H54 (cell line): ENCODE measurements at places on chromosomes 2 and 18.
A peak's percentile ranks its signal among the peaks of the same experiment; 100 is the strongest.

DNA sequence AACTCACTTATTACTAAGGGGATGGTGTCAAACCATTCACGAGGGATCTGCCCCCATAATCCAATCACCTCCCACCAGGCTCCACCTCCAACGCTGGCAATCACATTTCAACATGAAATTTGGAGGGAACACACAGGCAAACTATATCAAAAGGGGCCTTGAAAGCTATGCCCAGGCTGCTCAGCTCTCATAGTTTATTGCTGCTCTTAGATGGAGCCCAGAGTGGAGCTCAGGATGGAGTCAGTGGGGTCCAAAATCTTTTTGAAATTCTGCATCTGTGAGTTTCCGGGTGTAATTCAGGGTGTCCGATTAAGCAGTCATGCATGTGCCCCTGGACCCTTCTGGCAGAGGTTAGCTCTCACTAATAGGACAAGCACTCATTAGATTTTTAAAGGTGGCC, 24.3 kb downstream of the RHOB start:
- DNase-seq = no peak

DNA sequence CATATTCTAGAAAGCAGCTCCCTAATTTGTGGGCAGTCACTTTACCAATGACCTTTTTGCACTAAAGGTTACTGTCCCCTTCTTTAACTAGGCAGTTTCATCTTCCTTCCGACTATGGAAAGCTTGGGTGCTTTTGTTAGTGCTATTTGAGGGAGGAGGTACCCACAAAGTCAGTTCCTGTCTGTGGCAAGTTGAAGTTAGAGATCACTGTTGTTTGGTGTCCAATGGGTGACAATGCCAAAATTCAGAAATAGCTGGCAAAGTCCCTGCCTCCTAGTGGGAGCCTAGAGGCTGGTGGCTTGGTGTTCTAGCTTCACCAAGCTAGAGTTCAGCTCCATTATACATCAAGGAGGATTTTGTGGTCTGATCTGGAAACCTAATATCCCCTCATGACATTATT, 87.1 kb upstream of the PNPT1 start:
- DNase-seq = no peak

GRCh38 chr2:117502121-117502520, 312.4 kb upstream of the DDX18 start:
- DNase-seq = no peak

DNA sequence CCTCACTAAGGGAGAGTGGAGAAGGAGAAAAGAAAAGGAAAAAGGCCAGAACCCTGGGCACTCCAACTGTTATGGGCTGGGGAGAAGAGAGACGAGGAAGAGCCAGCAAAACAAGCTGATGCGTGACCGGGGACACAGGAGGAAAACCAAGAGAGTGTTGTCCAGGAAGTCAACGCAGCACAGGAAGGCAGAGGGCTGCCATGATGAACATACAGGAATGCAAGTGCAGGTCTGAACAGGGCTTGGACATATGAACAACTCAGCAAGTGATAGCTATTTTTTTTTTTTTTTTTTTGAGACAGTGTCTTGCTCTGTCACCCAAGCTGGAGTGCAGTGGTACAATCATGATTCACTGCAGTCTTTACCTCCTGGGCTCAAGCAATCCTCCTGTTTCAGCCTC, 28.4 kb downstream of the SIX3 start:
- DNase-seq = no peak

GRCh38 chr2:74457549-74458131, 598 bp upstream of the WBP1 start:
- DNase-seq = no peak

GRCh38 chr2:107146181-107146580, 260.2 kb upstream of the ST6GAL2 start:
- DNase-seq = no peak

GRCh38 chr2:26696351-26696816, 3.9 kb downstream of the KCNK3 start:
- peak; percentile 99 for DNase-seq

GRCh38 chr2:171995586-171995985, 4.2 kb upstream of the METAP1D start:
- no peak for DNase-seq

GRCh38 chr2:197007716-197008628, 81.5 kb upstream of the PGAP1 start:
- DNase-seq = no peak

- no peak for DNase-seq
Measured at GRCh38 chr18:58194028-58194427, 150.0 kb downstream of the NEDD4L start.

GRCh38 chr2:11553661-11554398, 20.0 kb downstream of the GREB1 start:
- peak; percentile 40 for DNase-seq

GRCh38 chr2:7044253-7045250, 127.3 kb downstream of the RNF144A start:
- peak; percentile 60 for DNase-seq

DNA sequence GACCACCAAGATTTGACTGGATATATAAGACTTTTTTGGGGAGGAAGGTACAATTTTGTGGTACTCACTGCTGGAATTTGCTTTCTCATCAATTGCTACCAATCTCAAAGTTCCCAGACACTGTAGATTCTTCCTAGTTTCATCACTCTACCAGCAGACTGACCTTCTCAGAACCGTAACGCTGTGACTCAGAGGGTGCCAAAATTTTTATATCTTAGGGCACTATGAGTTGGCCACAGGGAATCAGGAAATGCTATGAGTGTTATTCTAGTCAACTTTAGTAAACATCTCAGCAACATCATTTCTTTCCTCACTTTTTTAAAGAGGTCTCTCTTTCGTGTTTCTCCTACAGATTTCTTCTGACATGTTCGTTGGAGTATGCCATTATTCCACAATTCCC, 499.0 kb downstream of the TMX3 start:
- no peak for DNase-seq

DNA sequence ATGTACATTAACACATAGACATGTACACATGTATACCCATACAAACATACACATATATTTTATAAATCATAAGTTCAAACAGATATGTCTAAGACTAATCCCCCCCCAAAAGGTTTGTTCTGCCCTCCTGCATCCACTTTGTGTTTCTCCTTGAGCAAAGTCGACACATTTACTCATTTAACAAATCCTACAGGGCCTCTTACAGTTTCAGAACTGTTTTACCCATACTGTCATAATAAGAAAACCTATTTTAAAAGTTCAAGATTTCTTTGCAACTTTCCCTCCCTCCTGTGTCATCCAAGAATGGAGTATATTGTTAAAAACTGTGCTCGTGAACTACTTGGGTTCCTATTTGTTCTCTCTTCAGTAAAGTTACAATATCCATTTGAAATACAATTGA, 166.7 kb downstream of the L3MBTL4 start:
- no peak for DNase-seq

DNA sequence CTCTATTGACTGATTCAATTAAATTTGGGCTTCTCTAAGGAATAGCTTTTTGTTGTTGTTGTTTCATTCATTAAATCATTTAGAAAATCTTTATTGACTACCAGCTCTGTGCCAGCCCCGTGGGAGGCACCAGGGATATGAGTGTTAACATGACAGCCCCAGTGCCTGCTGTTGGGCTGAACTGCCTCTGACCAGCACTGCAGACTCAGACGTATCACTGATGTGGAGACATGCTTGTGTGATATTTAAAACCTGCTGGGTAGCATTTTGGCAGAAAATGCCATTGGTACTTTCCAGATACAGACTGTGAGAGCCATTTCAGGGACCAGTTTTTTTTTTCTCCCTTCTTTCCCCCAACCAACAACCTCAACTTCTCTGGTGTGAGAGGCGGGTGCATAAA, 38.6 kb upstream of the KCNF1 start:
- no peak for DNase-seq

DNA sequence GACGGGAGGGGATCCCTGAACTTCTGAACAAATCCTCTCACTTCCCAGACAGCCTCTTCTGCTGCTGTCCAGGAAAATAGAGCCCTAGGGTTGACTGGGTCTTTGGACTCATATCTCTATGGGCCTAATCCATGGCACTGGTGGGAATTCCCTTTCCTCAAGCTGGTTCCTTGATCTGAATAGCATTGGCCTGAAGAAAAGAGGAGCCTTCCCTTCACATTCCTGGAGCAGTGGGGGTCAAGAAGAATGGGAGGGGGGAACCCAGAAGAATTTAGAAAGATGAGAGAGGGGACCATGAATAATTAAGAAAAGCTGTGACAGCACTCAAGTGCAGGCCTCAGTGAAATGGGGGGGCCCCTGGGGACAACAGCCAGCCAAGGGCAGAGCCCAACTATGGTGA, 80.2 kb downstream of the COL6A3 start:
- no peak for DNase-seq

GRCh38 chr18:48837676-48838075, 113.1 kb downstream of the SMAD7 start:
- DNase-seq = no peak

DNA sequence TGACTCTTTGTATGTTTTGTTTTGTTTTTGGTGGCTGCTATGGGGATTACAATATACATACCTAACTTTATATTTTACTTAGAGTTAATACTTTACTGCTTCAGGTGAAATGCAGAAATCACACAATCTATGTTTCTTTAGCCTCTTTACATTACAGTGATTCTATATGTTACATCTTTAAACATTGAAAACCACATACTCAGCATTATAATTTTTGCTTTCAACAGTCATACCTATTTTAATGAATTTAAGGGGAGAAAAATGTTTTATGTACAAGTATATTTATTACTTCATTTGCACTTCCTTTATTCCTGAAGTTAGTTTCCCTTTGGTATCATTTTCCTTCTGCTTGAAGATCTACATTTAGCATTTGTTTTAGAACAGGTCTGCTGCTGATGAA, 23.1 kb downstream of the FAM117B start:
- DNase-seq = no peak

GRCh38 chr18:45920367-45920766, 46.8 kb downstream of the EPG5 start:
- no peak for DNase-seq

- DNase-seq = no peak
Measured at GRCh38 chr2:73109431-73110167, 3.1 kb downstream of the RAB11FIP5 start.

- no peak for DNase-seq
Measured at GRCh38 chr2:111159641-111160040, 38.9 kb downstream of the BCL2L11 start.

- DNase-seq = no peak
Measured at GRCh38 chr18:13112982-13113381, 105.6 kb upstream of the LDLRAD4 start.

DNA sequence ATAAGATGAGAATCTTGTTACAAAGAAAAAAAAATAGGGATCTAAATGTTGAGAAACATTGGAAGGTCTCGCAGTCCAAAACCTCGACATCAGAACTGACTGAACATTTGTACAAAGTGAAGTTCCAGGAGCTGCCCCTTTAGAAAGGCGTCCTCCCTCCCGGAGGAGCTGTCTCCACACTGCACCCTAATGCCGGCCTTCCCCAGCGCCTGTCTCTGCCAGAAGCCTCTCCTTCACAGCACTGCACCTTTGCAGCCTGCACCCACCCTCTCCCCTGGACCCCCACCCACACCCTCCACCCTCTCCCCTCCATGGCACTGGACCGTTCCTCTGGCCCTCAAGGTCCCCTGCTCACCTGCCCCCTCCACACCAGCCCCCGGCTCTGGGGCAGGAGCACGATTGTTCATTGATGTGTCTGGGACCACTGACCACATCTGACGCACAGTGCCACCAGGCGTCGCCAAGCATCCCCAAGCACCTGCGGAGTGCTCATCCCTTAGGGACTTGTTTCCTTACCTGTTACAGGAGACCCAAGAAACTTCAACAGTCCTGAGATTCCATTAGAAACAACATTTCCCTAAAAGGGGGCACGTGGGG, 90.3 kb upstream of the SNTG2 start:
- DNase-seq = no peak

- no peak for DNase-seq
Measured at GRCh38 chr2:175008801-175009495, 3.8 kb upstream of the CHN1 start.

DNA sequence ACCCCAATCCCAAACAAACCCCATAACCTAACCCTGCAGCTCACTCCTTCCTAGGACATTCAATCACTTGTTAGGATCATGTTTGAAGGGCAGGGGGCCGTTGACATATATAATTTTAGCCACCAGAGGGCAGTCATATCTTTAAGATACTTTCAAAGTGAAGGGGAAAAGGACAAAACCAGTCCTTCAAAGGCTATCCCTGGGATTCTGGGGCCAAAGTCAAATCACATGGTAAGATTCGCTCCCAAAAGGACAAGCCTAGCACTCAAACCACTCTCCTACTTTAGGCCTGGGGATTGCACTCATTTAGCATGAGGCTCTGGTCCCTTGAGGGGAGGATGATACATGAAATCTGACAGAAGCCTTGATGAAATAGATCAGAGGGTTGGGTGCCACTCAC, 44.6 kb downstream of the HAUS1 start:
- DNase-seq = no peak

DNA sequence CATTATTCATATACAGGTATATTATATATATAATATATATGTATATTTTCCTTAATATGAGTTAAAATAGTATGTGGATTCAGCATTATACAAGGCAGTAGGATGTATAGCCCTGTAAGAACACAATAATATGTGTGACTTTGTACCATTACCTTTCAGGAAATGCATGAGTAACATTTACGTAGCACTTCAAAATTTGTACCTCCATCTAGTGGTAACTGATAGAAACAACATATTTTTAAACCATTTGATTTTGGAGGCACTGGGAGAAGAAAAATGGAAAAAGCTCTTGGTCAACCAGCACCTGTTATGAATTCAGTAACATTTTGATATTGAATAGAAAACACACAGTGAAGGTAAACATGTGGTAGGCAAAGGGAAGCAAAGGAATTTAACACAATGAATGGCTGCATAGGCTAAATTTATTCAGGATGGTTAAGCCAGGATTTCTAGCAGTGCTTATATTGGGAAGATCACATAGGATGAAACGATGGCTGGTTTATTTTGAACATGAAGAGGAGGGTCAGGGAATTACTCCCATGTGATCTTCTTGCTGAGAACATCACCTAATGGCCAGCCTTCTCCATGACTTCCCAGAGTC, 565.5 kb downstream of the CCDC85A start:
- DNase-seq = peak; percentile 6

DNA sequence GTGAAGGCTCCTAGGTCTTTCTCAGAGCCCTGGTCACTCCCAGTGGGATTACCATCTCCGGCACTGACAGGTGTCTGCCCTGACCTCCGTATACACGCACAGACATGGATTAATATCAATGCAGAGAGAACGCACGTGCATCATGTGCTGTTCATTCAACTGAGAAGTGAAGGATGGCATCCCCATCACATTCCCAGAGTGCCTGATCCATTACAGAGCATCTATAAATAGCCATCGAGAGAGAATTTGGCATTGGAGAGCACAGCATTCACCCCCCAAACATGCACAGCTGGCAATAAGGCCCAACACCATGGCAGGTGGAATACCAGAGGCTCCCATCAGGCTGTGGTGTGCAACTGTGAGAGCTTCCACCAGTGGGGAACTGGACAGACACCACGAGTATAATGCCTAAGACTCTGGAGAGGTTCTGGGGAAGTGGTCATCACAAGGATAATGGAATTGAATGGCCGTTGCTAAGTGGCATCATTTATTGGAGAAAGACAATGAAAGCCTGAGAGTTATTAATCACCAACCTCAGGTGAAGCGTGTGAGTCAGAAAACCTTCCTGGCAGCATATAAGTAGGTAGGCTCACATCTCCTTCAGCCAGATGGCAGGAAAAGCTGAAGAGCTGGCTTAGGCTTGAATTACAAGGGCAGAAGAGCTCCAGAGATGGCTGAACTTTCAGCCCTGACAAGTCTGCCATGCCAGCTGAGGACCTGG, 244.5 kb upstream of the ID2 start:
- DNase-seq = no peak
